ENCODE measurements at places on chromosomes 3 and 15.
A peak's percentile ranks its signal among the peaks of the same experiment; 100 is the strongest.

DNA sequence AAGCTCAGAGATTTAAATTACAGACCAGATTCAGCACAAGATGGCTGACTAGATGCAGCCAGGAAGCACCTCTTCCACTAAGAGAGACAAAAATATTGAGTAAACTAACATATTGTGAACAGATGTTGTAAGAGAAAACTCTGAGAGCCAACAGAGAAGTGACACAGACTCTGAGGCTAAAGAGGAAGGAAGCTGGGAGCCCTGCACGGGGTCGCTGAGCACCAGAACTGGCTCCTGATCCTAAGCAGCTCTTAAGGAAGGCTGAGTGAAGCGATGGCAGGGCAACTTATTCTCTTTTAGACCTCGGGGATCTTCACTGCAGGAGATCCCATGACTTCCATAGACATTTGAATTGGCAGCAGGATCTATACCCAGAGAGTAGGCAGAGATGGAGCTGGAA, 578.0 kb upstream of the GRM7 start:
- DNase-seq = no peak

- DNase-seq = peak; percentile 31
Observed at GRCh38 chr15:73873889-73874511, 636 bp downstream of the TBC1D21 start.

DNA sequence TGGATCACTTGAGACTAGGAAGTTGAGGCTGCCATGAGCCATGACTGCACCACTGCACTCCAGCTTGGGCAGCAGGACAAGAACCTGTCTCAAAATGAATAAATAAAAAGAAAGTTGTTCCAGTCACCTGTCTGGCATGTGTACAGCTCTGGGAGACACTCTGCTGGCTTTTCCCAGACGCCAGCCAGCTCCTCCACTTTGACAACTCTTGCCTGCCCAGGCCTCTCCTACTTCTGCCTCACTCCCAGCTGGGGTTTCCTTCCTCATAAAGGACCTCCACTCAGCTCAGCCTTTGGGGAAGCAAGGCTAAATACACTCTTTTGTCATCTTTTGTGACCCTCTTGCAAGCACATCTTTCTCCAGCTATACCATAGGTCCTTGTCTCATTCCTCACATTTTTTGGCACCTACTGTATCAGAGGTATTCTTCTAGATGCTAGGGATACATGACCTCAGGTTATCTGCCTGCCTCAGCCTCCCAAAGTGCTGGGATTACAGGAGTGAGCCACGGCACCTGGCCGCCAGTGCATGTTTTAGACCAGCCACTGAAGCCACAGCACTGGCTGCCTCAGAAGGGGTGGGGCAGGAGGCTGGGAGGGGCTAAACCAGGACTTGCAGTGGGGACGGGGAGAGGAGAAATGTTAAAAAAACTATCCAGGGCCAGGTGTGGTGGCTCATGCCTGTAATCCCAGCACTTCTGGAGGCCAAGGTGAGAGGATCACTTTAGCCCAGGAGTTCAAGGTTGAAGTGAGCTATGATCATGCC, 10.0 kb upstream of the ELP6 start:
- no peak for DNase-seq

DNA sequence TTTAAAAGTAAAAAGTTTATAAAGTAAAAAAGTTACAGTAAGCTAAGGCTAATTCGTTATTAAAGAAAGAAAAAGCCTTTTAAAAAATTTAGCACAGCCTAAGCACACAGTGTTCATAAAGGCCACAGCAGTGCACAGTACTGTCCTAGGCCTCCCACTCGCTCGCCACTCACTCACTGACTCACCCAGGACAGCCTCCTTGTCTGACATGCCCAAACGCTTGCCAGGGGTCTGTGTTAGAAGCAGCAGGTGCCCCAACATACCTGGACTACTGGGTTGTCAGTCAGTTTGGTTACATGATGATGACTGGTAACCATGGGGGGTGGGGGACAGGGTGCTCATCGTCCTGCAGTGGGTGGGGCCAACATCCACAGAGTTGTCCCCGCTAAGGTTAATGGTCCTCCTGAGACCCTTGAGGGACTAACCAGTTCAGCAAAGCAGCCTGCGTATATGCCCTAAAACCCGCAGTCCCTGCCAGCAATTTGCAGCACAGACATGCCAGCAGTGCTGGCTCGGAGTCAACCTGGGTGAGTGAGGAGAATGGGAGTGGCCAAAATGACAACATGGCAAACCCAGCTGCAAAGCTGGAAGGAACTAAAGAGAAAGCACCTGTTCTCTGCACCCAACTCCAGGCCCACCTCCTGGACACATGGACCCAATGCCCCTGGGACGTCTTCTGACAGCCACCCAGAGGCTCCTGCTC, 49.2 kb downstream of the CYFIP1 start:
- DNase-seq = no peak

GRCh38 chr3:157786618-157787017, 283.4 kb upstream of the VEPH1 start:
- no peak for DNase-seq

DNA sequence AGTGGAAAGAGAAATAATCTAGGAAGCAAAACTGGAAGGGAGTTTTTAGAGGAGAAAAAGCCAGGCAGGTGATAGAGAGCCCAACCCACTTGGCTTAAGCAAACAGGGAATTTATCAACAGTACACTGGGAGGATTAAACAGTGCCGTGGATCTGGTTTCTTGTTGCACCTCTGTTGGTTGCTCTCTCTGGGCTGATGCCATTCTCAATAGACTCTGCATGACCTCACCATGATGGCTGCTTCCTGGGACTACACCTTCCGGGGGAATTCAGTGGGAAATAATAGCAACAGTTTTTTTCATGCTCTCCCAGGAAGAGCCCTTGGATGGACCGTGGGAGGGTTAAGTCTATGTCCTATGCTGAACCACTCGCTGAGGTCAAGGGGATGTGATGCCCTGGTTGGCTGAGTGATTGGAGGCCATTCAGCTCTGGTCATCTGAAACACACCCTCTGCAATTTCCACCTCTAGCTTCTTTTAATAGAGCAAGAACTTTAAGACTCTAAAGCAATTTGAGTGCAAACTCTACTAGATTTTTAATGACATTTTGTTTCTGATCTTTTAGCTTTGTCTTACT, 74.2 kb downstream of the EPHB1 start:
- DNase-seq = no peak

- DNase-seq = no peak
Observed at GRCh38 chr3:178856804-178857203, 214.8 kb downstream of the ZMAT3 start.

GRCh38 chr3:187939891-187940290, 194.6 kb upstream of the BCL6 start:
- DNase-seq = no peak

DNA sequence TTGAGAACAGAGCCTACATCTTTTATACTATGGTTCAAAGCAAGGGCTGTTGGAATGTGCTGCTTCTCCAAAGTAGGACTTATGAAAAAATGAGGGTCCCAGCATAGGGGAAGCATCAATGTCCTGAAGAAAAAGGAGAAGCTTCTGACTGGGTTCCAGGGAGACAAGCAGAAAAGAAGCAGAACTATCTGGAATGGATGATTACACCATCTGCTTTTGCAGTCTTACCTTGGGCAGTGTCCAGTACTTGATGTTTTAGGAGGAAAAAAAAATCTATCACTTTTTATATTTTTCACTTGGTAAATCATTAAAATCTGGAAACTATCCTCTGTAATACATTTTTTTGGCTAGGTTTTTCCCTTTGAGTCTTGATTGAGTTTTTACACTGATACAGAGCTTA, 57.9 kb upstream of the DPH6 start:
- DNase-seq = no peak

DNA sequence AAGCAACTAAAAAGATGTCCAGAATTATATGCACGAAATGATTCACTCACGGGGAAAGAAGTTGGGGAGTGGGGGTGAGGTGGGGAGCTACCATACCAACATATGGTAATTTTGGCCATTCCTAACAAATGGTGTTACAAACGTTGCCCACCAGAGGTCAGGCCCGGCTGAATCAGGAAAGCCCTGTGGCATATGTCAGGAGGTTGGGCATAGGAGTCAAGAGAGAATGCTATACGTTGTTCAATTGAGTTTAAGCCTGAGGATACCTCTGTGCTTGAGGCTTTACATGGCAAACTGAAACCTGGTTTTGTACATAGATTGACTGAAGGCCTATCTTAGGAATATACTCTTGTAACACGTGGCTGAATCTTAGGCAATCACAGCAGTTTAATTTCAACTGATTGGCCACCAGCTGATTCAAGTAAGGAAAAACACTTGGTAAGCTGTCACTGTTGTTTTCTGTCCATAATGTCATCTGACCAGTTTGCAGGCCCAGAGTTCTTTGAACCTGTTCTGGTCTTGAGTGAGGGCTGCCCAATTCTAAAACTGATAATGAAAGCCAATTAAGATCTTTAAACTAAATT, 23.4 kb upstream of the SLC2A2 start:
- peak; percentile 60 for DNase-seq

DNA sequence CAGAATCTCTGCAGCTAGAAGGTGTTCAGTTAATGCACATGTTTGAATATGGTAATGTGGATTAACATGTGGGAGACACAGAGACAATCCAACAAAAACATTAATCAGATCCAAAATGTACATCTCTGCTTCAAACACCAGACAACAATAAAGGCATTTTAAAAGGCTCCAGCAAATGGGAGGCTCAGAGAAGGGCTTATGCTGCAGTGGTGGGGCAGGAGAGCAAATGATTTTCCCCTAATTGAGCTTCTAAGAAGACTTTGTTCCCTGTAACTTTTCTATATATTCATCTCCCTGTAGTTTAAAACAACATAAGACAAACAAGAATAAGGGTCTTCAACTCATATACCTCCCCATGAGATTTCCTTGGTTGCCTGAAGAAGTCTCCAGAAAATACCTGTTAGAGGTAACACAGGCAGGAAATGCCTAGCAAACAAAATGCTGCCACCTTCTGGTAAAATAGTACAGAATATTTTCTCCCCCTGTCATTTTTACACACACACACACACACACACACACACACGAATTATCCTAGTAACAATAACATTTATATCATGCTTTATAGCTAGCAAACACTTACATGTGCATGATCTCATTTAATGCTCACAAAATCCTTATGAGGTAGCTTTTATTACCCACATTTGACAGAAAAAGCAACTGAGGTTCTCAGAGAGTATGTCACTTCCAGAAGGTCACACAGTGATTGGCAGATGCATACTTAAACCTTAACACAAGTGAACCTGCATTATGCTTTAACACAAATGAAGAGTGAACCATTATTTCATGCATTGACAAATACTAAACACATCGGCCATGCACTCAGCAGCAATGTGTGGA, 123.4 kb upstream of the MB21D2 start:
- no peak for DNase-seq

DNA sequence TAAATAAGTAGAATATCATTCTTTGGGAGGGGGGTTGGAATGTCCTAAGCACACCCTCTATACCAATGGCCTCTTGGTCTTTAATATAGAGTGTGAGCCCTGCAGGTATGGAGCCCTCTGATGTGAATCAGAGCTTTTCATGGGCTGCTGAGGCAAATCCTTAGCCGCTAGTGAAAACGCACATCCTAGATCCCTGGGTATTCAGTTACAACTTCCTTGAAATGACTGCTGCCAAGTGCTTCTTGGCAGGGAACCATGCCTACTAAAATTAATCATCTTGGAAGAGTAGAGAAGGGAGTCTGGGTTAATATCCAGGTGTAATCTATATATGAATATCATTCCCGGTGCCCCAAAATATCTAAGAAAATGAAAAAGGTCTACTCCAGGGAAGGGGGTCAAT, 109.1 kb downstream of the POLQ start:
- DNase-seq = no peak

- DNase-seq = peak; percentile 86
Observed at GRCh38 chr15:88274553-88275460, 18.3 kb upstream of the NTRK3 start.

GRCh38 chr3:71541313-71541712, 42.2 kb downstream of the FOXP1 start:
- no peak for DNase-seq

- DNase-seq = no peak
Observed at GRCh38 chr3:177307391-177307790, 110.1 kb upstream of the TBL1XR1 start.

- no peak for DNase-seq
Observed at GRCh38 chr3:78875851-78876250, 891.9 kb downstream of the ROBO1 start.

DNA sequence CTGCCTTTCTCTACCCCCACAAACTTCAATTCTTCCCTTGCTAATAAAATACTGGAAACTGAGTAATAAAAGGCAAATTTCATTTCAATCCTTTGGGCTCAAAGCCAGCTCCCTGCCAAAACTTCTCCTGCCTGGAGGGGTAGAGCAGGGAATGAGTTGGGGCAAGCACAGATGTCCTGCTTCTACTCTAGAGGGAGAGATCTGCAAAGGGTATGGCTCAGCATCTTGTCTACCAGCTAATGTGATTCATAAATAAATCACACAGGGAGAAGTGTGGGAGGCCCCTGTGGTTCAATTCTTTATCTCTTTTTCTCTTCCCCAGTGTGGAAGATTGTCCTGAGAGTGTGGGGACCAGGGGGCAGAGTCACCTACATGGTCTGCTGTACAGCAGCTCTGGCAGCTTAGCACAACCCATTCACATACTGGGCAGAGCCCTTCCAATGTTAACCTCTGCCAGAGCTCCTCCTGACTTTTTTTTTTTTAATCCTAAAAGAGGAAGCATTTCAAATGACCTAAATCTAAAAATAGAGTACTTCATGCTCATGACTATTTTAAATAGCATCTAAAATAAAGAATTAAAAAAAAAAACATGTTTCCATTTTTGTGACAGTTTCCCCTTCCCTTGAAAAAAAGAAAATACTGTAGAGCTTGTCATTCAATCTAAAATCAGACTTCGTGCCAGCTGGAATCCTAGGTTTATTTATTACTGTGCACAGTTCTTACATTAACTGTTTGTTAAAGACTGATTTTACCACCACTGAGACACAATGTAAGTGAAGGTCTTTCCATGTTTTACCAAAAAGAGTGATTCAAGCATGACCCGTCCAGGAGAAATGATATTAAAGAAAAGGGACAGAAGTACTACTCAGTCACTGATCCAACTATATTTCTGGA, 1083.7 kb upstream of the CFAP20DC start:
- DNase-seq = no peak

- peak; percentile 39 for DNase-seq
Observed at GRCh38 chr15:76185716-76186115, 125.6 kb downstream of the ETFA start.

DNA sequence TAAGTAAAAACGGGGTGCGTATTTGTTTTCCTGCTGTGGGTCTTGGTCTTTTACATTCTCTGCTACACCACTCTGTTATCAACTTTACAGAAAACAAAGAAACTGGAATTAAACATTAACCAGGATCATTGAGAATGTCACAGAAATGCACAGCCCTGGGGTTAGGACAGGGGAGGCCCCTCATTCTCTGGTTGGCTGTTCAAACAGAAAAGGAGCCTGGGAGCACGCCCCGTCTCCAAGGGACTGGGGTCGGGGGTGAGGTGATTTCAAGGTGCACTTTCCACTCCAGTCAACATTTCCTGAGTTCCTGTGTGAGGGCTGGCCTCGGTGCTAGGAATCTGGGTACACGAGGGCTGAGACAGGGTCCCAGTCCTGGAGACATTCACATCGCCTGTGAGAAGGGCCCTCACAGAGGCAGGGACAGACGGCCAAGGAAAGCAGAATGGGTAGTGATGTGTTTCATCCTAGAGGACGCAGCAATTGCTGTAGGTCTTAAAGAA, 30.3 kb downstream of the CPN2 start:
- DNase-seq = no peak

GRCh38 chr15:74725845-74726773, 781 bp upstream of the CYP1A1 start:
- peak; percentile 81 for DNase-seq
